ENCODE measurements at places on chromosomes 11 and 22.

- DNase-seq = no peak
Observed at GRCh38 chr11:11568651-11569229, 53.1 kb downstream of the GALNT18 start.

DNA sequence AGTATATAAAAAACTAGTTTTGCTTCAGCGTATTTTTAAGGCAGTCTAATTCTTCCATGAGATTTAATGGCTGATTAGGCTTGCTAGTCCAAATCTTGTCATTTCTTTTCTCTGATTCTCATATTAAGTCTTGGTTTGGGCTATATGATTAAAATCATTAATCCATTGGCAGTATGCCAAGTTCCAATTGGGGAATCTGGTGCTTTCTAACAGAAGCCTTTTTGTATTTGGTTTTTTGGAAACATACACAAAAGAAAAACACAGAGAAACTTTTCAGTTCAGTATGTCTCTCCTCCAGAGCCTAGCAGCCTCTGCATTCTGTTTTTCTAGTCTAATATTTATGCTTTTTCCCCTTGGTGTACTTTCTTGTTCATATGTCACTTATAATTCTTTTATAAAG, 37.9 kb downstream of the SWAP70 start:
- no peak for DNase-seq

DNA sequence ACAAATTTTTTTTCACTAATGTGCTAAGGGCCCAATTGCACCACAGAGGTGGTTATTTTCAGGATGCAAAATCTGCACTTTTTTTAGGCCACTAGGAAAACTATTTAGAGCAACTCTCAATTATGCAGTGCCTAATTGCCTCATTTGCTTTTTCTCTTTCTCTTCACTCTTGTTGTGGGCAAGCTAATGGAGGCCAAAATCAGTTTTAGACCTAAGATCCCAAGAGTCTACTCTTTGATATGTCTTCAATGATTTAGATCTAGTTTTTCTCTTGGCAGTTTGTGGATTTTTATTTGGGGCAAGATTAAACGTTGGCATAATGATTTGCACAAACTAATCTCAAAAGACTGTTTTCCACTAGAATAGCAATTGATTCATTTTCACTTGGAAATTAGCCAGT, 1996.9 kb downstream of the LRRC4C start:
- no peak for DNase-seq

- no peak for DNase-seq
Observed at GRCh38 chr22:22616636-22617035, 27.8 kb upstream of the GGTLC2 start.

All from neural crest cell (in vitro differentiated cells).